Fibroblast of the aortic adventitia (primary cell): ENCODE measurements at places on chromosomes 3 and 15.

DNA sequence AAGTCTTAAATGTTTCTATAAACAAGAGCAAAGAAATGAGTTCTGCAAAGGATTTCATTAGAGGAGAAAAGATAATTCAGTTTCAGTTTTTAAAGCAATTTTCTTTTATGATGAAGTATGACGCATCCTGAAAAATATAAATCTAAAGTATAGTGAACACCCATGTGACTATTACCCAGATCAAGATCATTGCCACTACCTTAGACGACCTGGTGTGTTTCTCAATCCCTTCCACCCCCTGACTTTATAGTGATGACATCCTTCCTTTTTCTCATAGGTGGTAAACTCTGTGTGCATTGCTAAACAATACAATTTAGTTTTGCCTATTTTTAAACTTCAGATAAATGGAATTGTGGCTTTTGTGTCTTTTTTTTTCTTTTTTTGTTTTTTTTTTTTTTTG lies 8.4 kb downstream of the STT3B start:
- DNase-seq = no peak

DNA sequence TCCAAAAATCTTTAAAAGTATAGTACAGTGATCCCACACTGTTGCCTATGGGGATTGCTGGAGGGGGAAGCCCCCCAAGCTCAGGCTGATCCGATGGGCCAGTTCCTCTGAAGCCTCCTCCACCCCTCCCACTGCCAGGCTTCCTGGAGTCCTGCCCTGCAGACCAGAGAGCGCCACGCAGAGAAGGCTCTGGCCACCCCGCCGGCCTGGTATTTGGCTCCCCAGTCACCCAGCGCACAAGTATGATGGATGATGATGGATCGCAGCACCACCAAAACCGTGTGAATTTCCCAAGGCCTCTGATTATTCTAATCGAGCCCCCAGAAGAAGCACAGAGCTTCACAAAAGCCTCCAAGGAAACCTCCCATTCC lies 259.0 kb downstream of the MECOM start:
- no peak for DNase-seq

DNA sequence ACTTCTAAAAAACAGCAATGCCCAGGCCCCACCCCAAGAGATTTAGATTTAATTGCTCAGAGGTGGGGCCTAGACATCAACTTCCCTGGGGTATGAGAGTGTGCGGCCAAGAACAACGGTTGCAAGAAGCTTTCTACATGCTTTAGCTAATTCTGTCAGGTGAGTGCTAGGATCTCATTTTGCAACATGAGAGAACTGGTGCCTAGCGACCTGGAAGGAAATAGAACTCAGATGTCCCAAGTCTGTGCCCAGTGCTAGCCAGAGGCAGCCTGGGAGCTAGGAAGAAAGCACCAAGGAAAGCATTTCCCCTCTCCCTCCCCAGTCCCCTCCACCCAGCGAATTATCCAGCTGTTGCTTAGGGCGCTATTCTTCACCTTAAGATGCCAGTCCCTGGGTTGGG lies 22.9 kb upstream of the HRH1 start:
- no peak for DNase-seq

DNA sequence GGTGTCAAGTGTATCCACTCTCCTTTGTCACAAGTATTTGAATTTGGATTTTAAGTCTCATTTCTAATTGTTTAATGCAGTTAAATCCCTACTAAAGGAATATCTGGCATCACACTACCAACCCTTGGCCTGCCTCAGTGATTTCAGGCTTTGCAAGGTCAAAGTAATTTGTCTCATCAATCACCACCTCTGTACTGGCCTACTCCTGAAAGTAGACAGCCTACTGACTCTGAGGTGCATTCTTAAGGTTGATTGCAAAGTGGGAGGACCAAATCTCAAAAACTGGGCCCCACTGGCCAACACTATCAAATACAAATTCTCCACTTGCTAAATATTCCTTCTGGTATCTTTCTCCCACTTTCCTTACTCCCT lies 851 bp upstream of the TEX55 start:
- no peak for DNase-seq

DNA sequence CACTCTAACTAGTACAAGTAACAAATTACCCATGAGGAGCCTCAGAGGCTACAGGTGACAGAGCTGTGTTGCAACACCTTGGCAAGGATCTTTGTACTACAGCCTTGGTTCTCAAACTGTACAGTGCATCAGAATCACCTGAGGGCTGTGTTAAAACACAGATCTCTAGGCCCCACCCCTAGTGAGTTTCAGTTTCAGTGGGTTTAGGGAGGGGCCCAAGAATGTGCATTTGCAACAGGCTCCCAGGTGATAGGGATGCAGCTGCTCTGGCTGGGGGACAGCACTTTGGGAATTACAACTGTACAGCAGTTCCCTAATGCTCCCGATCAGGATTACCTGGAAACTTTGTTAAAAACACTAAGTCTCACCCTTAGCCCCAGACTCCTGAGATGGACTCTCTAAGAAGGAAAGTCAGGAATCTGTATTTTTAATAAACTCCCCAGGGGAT lies 66.1 kb upstream of the NR2F2 start:
- no peak for DNase-seq

DNA sequence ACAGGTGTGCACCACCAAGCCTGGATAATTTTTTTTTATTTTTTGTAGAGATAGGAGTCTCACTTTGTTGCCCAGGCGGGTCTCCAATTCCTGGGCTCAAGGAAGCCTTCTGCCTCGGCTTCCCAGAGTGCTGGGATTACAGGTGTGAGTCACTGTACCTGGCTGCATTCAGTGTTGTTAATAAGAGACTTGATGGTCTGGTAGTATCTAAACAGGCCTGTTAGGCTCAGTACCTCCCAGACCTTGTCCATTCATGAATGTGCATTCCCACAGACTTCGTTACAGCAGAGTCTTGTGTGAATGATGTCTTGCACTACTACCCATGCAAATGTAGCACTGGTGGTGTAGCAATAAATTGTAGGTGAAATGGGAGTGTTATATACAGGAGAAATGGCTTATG lies 17.7 kb downstream of the CMTM8 start:
- no peak for DNase-seq

GRCh38 chr3:72938471-72939265 lies 50.8 kb downstream of the GXYLT2 start:
- DNase-seq = peak; percentile 100

- DNase-seq = no peak
These were observed 192.1 kb upstream of the EOMES start for GRCh38 chr3:27914199-27914598.

DNA sequence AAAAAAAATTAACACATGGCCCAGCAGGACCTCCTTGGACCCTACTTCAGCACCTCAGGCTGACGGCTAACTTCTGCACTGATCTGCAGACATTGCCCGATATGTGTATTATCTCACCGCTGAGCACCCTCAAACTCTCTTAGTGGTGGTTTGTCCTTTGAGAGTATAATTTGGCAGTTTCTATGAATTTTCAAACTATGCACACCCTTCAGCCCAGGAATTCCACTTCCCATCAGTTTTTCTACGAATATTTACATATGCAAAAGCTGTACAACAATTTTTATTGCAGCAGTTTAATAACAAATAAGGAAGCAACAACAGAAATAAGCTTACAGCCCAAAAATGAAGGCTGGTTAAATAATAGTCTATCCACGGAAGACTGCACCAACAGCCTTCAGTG lies 44.6 kb downstream of the HES1 start:
- DNase-seq = no peak

DNA sequence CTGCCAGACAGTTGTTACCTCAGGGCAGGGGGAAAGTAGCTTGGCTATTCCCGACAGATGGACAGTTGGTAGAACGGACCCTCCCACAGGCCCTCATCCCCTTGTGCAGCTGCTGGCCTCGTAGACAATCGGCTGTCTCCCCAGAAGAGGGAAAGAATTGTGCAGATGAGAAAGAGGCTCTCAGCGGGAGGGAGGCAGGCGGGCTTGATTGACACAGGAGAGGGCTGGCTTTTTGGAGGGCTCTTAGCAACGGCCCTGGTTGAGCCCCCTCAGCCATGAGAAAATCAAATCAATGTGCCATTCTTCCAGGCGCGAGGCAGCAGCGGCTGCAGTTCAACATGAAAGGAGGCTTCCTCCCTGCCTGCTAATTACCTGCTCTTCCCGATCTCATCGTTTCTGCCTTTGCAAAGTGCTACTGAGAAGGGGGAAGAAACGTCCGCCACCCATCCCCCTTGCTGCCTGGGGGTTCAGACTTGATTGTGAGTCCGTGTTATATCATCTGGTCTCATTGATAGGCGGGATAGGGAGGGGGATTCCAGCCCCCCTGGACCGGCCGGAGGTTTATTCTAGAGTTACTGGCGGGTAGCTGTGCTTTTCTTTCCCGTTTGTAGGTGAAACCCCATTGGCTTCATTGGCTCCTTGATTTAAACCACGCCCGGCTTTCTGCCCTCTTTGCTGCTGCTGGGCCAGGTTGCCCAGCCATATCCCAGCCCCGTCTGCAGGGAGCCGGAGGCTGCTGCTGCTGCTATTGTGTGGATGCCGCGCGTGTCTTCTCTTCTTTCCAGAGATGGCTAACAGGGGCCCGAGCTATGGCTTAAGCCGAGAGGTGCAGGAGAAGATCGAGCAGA lies at the start of gene TAGLN3:
TSS of gene TAGLN3 (plus strand) at position 287 of the 848 bp plus-strand sequence. CDS start at position 788, 501 bp downstream.
- DNase-seq = no peak

GRCh38 chr3:15676259-15676658 lies 74.7 kb downstream of the BTD start:
- DNase-seq = peak; percentile 7

DNA sequence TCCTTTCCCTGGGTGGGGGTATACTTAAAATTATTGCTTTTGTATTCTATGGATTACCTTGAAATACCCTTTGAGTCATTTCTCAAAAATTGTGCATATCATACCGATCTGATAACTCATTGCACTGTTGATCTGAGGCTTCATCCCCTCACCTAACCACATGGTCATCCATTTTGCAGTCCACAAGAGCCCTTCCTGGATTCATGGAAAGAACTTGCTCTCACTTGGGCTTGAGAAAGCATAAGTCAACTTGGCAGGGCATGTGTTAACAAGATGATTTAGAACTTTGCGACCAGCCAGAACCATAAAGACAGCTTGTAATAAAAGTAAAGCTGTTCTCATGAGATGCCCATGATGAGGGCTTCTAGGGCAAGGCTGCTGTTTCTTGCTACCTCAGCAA lies 22.2 kb downstream of the MME start:
- peak; percentile 18 for DNase-seq

GRCh38 chr15:95296643-95297042 lies 1033.9 kb upstream of the NR2F2 start:
- no peak for DNase-seq

DNA sequence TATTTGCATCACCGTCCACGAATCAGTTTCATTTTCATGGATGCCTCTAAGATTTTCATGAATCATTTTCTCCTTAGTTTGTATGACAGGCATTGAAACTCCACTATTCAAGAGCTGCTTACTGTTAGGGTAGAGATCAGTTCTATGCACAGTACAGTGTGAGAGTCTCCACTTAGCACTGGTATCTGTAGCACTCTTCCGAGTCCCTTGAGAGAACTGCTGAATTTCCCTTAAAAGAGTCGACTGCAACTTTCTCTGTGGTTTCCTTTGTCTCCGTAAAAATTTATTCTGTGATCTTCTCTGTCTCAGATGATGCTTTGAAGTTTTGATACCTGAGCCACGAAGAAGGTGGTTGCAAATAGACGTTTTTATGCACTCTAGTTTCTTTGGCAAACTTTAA lies 14.8 kb downstream of the GTPBP8 start:
- no peak for DNase-seq

GRCh38 chr15:47804733-47805132 lies 87.4 kb downstream of the SEMA6D start:
- DNase-seq = no peak

DNA sequence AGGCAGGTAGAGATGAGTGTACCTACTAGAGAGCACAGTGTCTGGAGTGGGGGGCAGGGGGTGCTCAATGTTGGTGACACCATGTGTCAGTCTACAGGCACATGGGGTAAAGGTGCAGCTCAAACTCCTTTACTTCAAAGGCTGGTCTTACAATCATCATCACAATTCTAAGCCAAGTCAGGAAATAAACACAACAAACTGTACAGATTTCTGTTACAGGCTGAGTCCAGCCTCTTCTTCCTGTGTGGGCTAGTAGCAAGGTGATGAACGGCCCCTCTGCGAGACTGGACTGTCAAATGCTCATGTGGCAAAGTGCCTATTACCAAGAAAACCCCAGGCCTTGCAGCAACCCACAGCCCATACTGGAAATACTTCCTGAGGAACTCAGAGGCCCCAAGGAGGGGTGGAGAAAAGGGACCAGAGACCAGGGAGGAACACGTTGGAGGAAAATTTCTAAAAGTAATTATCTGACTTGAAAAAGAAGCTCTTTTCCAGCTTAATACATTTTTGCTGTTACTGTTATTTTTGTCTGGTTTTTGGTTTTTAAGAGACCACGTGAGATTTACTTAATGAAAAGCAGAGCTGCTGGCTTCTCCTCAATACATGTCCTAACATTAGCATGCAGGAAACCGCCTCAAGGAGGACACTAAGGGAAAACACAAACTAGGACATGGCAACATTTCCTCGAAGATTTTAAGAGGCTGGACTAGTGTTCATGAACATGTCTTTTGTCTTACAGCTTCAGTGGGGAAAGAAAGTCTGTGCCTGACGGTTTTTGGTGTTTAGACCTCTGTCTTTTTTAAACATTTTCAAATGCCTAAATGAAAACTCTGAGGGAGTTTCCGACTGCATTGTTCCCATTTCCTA lies 29.5 kb downstream of the TBC1D2B start:
- DNase-seq = peak; percentile 79

- no peak for DNase-seq
These were observed 23.0 kb downstream of the AP3S2 start for GRCh38 chr15:89870688-89871288.

DNA sequence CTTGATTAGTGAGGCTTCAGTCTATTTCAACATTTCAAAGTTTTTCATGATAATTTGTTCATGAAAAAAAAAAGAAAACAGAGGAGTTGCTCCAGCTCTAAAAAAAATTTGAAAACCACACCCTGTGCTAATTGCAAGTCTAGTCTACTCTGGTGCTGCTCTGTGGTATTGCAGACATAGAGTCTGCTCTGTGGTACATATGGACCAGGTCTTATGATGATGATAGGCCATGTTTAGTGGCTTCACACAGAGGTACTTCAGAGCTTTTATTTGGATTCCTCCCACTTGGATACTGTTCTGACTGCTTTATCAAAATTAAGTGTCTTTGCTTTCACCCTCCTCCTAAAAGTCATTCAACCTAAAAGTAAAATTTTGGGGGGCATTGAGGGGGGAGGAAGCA lies 160.8 kb downstream of the ALCAM start:
- DNase-seq = no peak

- peak; percentile 22 for DNase-seq
These were observed 172.8 kb upstream of the UBE3A start for GRCh38 chr15:25611603-25612002.

GRCh38 chr3:36175916-36176461 lies 204.3 kb upstream of the STAC start:
- DNase-seq = peak; percentile 8

DNA sequence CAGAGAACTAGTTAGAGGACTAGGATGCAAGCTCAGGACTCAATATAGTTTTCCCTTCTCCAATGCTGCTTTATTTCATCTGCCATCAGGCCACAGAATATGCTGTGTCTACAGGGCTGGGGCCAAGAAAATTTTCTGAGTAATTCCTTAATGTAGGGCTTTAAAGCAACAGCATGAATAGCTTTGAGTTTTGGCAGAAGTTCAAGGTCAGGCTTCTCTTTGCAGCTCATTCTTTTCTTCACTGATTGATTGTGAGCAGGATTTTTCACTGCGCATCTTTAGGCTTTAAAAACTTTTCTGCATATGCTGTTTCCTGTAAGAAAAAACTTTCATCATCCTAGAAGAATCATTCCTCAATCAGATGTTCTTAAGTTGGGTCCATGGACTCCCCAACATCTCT lies 4.6 kb downstream of the TMEM108 start:
- DNase-seq = peak; percentile 1
